ENCODE measurements at places on chromosomes 7 and 10. TPM values are rescaled to one million over a fixed set of nuclear protein-coding genes. Genes with fewer than 3 reads are reported as not detected.

Gene ADAMTS14
- total RNA-seq = 1.3 TPM

Gene LRIT1
- total RNA-seq = not detected

DNA sequence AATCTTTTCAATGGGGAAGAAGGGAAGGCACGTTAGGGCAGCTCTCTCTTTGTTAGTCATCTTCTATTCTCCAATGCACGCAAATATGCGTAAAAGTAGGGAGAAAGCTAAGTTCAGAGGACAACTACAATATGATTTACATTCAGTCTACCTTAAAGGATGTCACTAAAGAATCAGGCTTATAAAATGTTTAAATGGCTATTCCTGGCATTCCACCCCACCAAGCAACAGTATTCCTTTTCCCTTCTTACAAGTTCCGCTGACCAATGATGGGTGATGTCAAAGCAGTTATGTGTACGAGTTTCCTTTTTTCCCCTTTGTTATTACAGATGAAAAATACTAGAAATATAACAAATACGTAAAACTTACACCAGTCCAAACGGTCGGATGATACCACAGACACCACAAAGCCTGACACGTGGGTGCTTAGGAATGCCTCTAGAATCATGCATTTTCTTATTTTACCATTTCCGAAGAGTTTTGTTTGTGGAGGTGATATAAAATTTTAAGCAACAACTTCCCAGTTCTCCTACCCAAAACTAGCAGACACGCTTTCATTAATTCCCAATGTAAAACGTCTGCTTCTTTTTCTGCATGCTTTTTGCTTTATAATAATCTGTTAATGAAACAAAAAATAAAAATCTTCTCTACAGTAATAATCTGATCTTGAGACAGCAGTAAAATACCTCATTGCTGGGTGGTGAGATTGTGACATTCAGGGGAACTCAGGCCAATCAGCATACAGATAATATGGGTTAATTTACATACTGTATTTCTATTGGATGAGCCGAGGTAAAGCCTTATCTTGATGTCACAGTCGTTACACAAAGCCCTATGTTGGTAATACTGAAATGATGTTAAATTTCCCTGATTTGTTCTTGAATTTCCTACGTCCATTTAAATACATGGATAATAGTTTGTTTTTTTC lies 708 bp upstream of the GPR85 start:
- DNase-seq = no peak

DNA sequence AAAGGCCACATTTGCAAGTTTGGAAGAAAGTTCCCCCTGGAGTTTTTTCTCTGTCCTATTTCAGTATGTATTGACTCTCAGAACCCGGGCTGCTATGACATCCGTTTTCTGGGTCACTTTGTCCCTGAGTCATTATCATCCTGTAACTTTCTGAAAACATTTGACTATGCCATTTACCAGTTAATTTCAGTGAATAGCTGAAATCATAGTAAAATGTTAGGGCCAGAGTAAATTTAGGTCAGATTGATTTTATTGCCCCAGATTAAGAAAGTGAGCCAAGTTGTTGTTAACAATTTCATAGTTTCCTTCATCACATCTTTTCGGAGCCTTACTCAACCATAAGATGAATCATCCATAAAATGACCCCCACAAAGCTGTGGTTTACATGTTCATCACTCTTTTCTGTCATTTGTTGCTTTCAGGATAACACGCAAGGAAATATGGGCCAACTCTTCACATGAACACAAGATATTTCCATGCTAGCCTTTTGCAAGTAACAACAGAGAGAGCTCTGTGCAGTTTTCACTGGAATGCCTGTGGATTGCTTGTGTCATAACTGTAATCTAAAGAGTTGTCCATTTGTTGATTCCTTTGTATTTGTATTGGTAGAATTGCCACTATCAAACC lies 3.9 kb upstream of the MACC1 start:
- no peak for DNase-seq

DNA sequence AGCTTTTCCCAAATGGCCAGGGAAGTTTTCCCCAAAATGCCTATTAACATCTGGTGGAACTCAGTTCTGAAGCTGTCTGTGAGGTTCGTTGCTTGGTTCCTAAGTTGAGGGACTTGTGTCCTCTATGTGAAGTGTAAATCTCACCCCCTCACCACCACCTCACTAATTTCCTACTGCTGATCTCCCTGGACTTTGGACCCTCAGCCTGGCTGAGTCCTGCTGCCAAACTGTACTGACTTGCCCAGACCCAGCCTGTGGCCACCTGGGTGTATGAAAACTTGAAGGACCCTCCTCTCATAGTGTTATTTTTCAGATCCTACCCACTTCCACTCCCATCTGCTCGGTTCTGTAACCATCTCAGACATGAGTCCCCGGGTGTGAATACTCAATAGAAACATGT lies 94.9 kb downstream of the MET start:
- DNase-seq = no peak

DNA sequence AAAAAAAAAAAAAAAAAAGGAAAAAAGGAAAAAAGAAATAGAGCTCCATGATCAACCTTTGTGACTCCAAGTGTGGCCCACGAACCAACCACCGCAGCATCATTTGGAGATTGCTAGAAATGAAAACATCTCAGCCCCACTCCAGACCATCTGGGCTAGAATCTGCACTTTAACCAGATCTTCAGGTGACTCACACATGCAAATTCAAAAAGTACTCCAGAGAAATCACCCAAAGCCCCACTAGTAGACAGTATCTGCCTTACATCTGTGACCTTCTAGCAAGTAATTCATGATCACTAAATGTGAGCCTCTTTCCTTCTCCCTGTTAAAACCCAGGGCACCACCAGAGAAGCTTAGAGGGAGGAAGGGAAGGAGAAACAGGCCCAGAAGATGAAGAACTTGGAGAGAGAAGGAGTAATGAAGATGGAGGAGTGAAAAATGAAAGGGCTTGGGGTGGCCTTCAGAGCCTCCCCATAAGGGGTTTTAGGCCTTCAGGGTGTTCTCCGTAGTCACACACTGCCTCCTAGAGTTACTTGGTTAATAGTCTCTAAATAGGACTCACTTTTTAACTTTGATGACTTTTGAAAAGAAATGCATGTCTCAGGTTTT lies 94.0 kb downstream of the SLC37A3 start:
- no peak for DNase-seq

DNA sequence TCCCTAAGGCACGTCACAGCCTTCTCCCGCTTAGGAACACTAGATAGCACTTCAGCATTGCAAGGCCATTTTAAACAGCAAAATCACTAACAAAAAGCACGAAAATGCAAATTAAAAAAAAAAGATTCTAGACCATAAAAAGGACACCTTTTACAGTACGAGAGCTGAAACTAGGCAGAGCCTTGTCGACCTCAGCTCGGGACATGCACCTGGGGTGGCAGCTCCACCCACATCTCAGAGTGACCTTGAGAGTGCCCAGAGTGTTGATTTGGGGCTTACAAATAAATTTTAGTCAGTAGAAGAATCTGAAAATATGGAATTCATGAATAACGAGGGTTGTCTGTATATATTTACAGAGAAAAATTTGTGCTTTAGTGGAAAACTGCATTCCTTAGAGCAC lies 1.1 kb downstream of the MRPS24 start:
- DNase-seq = no peak

DNA sequence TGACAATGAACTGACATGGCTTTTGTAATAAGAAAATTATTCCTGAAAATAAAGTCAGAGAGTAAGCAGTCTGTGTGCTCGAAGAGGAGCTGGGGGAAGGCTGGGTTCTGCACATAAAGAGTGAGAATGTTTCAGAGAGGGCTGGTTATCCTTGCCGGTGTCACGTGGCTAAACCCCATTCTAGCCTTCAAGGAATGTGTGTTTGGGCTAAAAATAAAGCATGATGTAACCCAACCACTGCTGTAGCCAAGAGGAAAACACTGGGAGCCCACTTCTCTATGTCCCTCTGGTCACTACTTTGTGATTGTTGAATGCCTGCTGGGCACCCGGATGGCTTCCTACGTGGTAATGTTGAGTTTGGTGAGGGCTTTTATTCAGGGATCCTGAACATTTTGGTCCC lies 23.5 kb downstream of the WDFY4 start:
- DNase-seq = no peak

- no peak for DNase-seq
Observed at GRCh38 chr10:80122746-80123145, 9.8 kb upstream of the PLAC9 start.

- DNase-seq = no peak
Observed at GRCh38 chr10:77898323-77899079, 28.1 kb downstream of the DLG5 start.

DNA sequence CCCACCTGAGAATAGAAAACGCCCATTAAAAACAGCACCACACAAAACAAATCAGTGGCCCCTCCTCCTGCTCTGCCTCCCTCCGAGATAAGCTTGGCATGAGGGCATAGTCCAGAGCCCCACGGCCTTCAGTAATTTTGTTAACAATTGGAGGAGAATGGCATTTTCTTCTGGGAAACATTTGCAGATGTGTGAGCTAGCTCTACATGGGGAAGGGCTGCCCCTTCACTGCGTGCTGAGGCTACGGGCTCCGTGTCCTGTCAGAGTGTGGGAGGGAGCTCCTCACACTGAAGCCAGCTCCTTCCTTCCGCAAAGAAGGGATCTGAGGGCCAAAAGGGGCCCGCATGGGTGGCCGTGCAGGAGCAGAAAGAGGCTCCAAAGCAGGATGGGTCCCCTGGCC lies 15.2 kb downstream of the GRK5 start:
- DNase-seq = no peak

- no peak for DNase-seq
Observed at GRCh38 chr7:73969991-73970390, 58.0 kb upstream of the ELN start.

DNA sequence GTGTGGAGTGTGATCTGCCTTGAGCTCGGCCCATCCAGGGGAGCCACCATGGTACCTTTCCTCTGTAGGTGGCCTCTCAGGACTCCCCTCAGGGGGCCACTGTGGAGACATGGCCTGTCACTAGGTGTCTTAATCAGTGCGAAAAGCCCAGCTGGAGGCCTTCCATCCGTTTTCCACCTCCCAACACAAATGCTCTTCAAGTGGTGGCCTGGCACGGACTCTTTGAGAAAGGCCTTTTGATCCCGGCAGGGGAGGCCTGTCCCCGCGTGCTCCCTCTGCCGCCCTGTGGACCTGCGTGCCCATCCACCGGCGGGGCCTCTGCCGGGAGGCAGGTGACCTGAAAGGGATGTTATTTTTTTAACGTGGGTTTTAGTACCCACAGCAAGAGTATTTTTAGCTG lies 149.5 kb downstream of the RGS10 start:
- no peak for DNase-seq

DNA sequence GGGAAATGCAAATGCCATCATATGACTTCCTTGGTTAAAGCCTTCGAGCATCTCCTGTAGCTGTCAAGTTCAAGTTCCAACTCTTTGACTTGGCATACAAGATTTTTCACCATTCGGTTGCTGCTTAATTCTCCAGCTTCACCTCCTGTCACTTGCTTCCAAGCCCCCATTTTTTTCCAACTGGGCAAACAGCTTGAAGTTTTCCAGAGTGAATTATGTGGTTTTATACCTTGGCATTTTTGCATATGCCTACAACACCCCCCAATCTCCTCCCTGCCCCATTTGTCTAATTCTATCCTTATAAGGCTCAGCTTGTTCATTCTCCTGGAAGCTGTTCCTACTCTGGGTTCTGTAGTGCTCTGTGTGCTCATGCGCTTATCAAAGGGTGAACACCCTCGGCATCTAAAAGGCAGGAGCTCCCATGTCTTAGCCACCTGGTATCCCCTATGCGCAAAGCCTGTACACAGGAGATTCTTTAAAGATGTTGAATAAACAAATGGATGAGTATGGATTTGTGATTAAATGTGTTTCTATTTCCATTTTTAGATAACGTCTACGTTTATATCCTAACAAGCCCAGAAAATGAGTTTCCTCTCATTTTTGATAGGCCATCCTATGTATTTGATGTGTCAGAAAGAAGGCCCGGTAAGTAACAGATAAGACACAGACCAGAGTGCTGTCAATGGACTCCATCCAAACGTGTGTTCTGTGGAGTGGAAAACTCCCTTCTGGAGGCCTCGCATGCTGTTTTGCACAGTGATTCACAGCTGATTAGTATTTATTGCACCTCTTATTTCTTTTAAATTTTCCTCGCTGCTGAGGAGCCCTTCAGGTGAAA lies 52.5 kb downstream of the CDHR3 start:
- no peak for DNase-seq

DNA sequence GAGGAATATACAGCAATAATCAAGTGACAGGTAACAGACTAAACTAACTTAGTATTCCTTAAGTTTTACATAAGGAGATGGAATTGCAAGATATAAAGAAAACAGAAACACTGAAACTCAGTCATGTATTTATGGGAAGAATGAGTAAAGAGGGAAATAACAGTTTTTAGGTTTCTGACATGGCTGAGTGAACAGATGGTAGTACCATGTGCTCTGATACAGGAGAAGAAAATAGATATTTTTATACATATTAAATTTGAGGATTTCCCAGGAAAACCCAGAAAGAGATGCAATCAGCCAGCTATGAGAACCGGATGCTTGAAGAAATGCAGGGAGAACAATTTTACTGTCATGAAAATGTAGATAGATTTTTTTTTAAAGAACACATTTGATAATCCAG lies 669.5 kb upstream of the GRM3 start:
- no peak for DNase-seq

GRCh38 chr10:112467541-112468075 lies 20.6 kb downstream of the VTI1A start:
- no peak for DNase-seq

DNA sequence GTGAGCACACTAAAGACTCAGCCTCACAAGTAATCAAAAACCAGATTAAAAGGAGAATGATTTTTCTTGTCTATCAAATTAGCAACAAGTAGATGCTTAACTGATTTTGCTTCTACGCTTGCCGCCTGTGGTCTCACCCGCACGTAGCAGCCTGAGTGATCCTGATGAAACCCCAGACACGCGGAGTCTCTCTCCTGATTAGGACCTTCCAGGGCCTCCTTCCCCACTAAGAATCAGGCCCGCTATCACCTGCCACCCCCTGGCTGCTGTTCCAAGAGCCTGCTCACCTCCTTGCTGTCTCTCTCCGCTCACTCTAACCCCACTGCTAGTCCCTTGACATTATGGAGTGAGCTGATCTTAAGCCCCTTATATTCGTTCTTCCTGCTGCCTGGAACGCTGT lies 325.9 kb upstream of the NRP1 start:
- DNase-seq = no peak
